Right ventricle myocardium superior (tissue), 1 donor: ENCODE measurements at places on chromosomes 16 and 17. TPM values are rescaled to one million over a fixed set of nuclear protein-coding genes. Genes with fewer than 3 reads are reported as not detected.
A peak's percentile ranks its signal among the peaks of the same experiment; 100 is the strongest.

DNA sequence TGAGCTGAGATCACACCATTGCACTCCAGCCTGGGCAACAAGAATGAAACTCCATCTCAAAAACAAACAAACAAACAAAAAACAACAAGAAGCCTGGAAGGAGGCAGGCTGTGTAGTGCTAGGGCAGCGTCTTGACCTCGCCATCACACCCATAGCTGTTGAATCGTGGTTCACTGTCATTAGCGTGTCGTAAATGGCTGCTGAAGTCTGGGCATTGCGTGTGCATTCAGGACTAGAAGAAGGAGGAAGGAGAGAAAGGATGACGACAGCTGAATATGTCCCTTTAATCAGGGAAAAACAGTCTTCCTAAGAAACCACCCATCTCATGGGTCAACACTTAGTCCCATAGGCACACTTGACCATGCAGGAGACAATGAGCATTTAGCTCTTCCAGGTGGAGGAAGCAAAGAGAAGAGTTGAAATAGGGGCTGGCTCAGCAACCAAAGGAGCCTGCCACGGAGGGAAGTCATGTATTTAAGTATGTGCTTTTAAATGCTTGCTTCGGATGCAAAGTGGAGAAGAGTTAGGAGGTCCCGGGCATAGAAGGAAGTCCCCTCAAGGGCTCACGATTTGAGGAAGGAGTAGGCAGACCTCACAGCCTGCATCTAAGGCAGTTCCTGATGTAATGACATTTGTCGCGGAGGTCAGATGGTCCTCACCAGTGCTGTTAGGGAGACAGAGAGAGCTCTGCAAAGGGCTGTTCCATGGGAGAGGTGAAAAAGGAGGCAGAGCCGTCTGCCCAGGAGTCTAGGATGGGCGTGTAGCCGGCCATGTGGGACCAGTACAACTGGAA is 8.8 kb downstream of the PRSS22 start:
- DNase-seq = no peak

- DNase-seq = peak; percentile 45
These were observed 732 bp downstream of the TNRC6A start for GRCh38 chr16:24729951-24730815.

- DNase-seq = no peak
These were observed 70.8 kb downstream of the XPO6 start for GRCh38 chr16:28140788-28141618.

TBC1D26 gene
- not detected for total RNA-seq
